ENCODE measurements at places on chromosomes 5 and 9.

- peaks cover 2% of the 10 kb centered on the region for H3K27me3 ChIP-seq
- no peaks in the 10 kb centered on the region for H3K36me3 ChIP-seq
- peak overlapping the region; percentile 31 for H3K27ac ChIP-seq
- H3K4me1 ChIP-seq, result peaks cover 10% of the 10 kb centered on the region
- no peak overlapping the region for H3K4me3 ChIP-seq
These were observed 188.9 kb downstream of the SPOCK1 start for GRCh38 chr5:137310051-137310730.

DNA sequence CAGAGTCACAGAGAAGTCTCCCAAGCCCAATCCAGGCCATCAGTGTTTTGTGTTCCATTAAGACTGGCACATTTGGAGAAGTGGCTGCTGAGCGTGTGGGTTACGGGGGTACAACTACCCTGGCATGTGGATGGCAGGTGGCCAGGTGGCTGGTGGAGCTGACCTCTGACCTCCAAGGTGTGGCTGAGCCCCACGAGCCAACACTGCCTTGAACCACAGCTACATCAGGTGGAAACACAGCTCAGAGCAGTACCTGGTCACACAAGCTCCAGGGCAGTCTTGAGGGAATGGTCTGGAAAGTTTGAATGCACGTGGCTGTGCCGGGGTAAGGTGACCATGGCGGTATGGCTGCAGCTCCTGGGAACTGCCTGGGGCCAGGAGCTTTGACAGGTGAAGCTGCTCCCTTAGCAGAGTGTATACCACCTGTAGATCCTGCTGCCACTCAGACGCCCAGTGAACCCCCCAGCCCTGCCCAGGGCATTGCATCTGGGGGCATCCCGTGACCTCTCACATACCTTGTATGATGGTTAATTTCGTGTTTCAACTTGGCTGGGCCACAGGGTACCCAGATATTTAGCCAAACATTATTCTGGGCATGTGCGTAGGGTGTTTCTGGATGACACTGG is 207.9 kb downstream of the GADD45G start:
- DNase-seq, result no peak
- no peak overlapping the region for H3K27ac ChIP-seq
- no peaks in the 10 kb centered on the region for H3K36me3 ChIP-seq
- no peaks in the 10 kb centered on the region for H3K4me1 ChIP-seq
- no peaks in the 10 kb centered on the region for H3K27me3 ChIP-seq
- no peak overlapping the region for H3K4me3 ChIP-seq

DNA sequence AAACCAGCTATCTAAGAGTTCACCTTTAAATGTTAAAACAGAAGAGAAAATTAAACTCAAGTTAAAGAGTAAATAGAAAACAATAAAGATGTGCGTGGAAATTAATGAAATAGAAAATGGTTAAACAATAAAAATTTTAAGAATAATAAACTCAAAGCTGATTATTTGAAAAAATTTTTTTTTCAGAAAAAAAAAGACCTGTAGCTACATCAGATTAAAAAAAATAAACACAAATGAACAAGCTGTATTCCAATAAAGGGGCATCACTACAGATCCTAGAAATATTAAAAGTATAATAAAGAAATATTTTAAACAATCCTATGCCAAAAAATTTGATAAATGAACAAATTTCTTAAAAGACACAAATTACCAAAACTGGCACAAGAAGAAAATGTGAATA is 64.1 kb downstream of the DRD1 start:
- DNase-seq, result no peak
- H3K4me1 ChIP-seq, result peaks cover 3% of the 10 kb centered on the region
- H3K27me3 ChIP-seq, result no peaks in the 10 kb centered on the region
- H3K36me3 ChIP-seq, result no peaks in the 10 kb centered on the region
- H3K4me3 ChIP-seq, result no peak overlapping the region

DNA sequence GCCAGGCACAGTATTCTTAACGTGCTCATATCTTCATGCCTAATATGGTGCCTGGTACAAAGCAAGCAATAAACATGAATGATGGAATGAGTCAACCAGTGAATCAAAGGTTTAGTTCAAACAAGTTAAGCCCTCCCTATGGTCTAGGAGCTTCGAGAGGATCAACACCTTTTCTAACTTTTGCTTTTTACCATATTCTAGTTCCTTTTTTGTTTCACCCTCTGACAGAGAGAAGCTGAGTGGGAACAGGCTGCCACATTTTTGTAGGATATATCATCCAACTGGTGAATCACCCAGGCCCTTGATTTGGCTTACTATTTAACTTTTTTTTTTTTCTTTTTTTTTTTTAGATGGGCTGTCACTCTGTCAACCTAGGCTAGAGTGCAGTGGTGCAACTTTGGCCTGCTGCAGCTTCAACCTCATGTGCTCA is 39.3 kb upstream of the TNC start:
- no peaks in the 10 kb centered on the region for H3K36me3 ChIP-seq
- H3K4me1 ChIP-seq, result peaks cover 9% of the 10 kb centered on the region
- H3K27ac ChIP-seq, result peak overlapping the region; percentile 46
- no peak overlapping the region for H3K4me3 ChIP-seq
- H3K27me3 ChIP-seq, result no peaks in the 10 kb centered on the region

DNA sequence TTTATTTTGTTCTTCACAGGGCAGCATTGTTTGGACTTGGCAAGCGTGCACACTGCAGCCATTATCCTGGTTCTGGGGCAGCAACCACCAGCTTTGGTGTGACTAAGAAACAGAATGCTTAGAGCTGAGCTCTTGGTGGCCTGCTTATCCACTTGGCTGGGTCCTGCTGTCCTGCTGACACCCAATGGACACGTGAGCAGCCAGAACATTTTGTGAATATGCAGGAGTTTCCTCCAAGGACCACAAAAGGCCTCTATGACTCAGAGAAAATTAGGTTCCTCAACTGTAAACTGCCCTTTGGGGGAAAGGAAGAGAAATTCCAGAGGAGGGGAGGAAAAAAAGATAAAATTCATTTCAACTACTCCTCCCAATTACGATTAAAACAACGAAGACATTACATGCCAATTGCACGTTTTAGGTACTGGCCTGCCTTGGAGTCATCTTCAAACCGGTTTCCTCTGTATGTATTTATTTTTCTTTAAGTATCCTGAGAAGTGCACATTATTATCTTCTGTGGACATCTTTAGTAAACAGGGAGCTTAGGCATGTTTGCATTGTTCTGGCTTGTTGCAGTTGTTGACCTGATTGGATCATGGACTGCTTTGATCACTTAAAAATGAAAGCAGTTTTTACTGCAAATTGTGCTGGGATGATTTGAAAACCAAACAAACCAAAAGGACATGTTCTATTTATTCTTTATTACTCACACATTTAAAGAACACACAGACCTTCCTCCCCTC is 82.3 kb upstream of the TLE4 start:
- H3K4me3 ChIP-seq, result no peak overlapping the region
- H3K27me3 ChIP-seq, result no peaks in the 10 kb centered on the region
- DNase-seq, result peak; percentile 62
- H3K36me3 ChIP-seq, result no peaks in the 10 kb centered on the region
- H3K27ac ChIP-seq, result peak overlapping the region; percentile 7

- no peaks in the 10 kb centered on the region for H3K4me1 ChIP-seq
- H3K27me3 ChIP-seq, result peaks cover 8% of the 10 kb centered on the region
- H3K36me3 ChIP-seq, result no peaks in the 10 kb centered on the region
- H3K27ac ChIP-seq, result no peak overlapping the region
- H3K4me3 ChIP-seq, result no peak overlapping the region
- DNase-seq, result no peak
These were observed 82.0 kb downstream of the WNK2 start for GRCh38 chr9:93265972-93266371.

DNA sequence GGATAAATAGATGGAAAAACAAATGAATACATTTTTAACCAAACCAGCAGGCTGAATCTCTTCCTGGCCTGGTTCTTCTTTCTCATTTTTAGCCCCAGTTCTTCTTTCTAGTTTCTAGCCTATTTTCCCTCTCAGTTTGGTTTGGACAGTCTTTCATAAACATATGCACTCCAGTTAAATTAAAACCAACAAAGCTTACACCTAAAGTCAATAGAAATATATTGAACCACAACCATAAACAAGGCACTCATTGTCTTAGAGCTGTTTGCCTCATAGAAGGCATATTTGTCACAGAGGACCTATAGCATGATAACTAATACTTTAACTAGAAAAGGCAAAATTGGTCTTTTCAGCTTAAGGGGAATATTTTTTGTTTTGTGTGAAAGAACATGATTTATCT is 638.3 kb downstream of the NR2F1-AS1 start:
- H3K4me1 ChIP-seq, result peaks cover 4% of the 10 kb centered on the region
- no peak for DNase-seq
- no peaks in the 10 kb centered on the region for H3K27me3 ChIP-seq
- no peak overlapping the region for H3K4me3 ChIP-seq

GRCh38 chr9:37758747-37759146 is 5.1 kb downstream of the TRMT10B start:
- H3K4me1 ChIP-seq, result peaks cover 11% of the 10 kb centered on the region
- H3K27me3 ChIP-seq, result no peaks in the 10 kb centered on the region
- peaks cover 4% of the 10 kb centered on the region for H3K36me3 ChIP-seq
- H3K27ac ChIP-seq, result no peak overlapping the region
- no peak for DNase-seq
- no peak overlapping the region for H3K4me3 ChIP-seq

DNA sequence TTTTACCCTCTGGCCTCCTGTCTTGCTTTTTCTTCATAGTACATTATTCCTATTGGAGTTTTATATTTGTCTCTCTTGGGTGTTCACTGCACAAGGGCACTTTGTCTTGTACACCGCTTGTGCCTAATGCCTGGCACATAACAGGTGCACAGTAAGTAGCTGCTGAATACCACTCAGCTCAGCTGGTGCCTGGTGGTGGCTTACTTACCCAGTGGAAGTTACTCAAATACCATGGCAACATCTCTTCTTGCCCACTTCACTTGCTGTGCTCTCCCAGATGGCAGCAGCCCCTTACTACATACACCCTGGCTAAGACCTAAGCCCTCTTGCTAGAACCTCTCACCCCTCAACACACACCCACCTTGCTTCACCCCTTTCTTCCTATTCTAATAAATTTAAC is 11.3 kb upstream of the SKP1 start:
- no peaks in the 10 kb centered on the region for H3K4me1 ChIP-seq
- H3K27me3 ChIP-seq, result no peaks in the 10 kb centered on the region
- H3K27ac ChIP-seq, result no peak overlapping the region
- no peak overlapping the region for H3K4me3 ChIP-seq
- DNase-seq, result no peak

GRCh38 chr9:93001031-93001430 is 53.7 kb downstream of the FGD3 start:
- H3K4me1 ChIP-seq, result no peaks in the 10 kb centered on the region
- H3K4me3 ChIP-seq, result no peak overlapping the region
- no peaks in the 10 kb centered on the region for H3K36me3 ChIP-seq
- no peak for DNase-seq

DNA sequence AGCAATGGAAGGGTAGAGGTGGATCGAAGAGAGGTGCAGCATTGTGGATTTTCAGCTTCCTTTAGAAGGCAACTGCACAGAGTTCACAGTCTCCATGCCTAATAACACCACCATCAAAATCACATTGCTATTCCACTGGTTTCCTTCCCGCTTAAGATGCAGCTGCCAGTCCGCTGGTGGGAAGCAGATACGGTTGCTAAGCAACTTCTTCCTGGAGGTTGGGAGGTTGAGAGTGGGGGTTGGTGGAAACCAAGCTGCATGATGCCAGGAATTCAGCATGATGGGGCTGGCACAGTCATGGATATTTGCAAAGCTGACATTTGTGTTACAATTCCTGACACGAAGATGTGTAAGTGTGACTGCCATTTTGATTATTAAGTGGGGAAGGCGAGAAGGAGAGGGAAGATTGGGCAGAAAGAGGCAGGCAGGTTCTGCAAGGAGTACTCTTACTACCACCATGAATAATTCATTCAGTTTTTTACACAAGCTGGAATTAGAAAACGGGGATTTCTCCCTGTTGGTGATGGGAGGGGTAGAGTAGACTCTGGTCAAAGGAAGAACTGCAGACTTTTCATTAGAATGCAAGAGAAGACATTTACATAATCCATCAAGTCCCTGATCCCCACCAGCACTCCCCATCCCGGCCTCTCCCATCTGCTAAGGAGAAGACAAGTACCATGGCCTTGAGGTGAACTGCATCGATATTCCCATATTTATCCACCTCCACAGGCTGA is 87.5 kb downstream of the GLDC start:
- no peak for DNase-seq
- H3K36me3 ChIP-seq, result no peaks in the 10 kb centered on the region
- H3K4me1 ChIP-seq, result peaks cover 2% of the 10 kb centered on the region

DNA sequence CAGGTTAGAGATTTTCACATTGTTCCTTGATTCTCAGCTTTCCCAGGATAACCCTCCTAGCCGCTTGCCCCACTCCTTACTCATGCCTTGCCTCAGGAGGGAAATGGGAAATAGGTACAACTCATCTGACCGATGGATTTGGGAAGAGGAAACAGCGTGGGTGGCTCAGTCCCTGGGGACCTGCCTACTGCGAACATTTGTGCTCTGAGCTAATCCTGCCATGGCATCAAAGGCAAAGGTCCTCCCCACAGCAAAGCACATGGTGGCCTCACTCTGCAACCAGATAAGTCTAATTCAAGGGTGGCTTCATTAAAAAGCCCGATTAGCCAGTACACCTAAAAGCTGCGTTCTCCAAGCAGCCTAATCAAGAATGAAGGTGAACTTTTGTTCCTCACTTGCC is 82.4 kb upstream of the ADRA1B start:
- H3K27me3 ChIP-seq, result peaks cover 10% of the 10 kb centered on the region
- H3K36me3 ChIP-seq, result no peaks in the 10 kb centered on the region
- H3K27ac ChIP-seq, result no peak overlapping the region

DNA sequence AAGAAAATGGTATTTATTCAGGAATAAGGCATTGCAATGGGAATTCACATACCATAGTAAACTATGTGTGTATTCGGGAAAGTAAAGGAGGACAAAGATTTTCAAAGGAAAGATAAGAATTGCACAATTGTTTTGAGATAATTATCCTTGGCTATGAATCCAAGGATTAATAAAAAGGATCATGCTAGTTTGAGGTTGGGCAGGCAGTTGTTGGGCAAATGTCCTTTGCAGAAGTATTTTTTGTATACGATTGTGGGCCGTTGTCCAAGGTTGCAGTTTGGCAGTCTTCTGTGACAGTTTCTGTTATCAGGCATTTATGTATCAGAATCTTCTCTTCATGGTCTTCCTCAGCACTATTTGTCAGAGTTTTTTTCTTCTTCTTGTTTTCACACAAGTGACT is 10.6 kb upstream of the UBAP2 start:
- H3K4me3 ChIP-seq, result no peak overlapping the region
- 0 out of 2 replicates have a peak, but pooled peaks cover 2% of the 10 kb centered on the region for H3K27me3 ChIP-seq
- H3K27ac ChIP-seq, result no peak overlapping the region
- no peak for DNase-seq
- no peaks in the 10 kb centered on the region for H3K36me3 ChIP-seq
- no peaks in the 10 kb centered on the region for H3K4me1 ChIP-seq

GRCh38 chr5:160918386-160918785 is 66.4 kb upstream of the ATP10B start:
- no peaks in the 10 kb centered on the region for H3K27me3 ChIP-seq
- no peak overlapping the region for H3K27ac ChIP-seq
- no peaks in the 10 kb centered on the region for H3K36me3 ChIP-seq
- H3K4me1 ChIP-seq, result no peaks in the 10 kb centered on the region
- no peak for DNase-seq

GRCh38 chr5:115151208-115151805 is 18.4 kb downstream of the TRIM36 start:
- no peak for DNase-seq
- no peaks in the 10 kb centered on the region for H3K36me3 ChIP-seq
- H3K27me3 ChIP-seq, result no peaks in the 10 kb centered on the region
- H3K27ac ChIP-seq, result no peak overlapping the region
- no peaks in the 10 kb centered on the region for H3K4me1 ChIP-seq

GRCh38 chr9:691825-692400 is 149.6 kb upstream of the DMRT1 start:
- H3K36me3 ChIP-seq, result no peaks in the 10 kb centered on the region
- no peak overlapping the region for H3K4me3 ChIP-seq
- H3K27ac ChIP-seq, result peak overlapping the region; percentile 68
- DNase-seq, result no peak
- peaks cover 25% of the 10 kb centered on the region for H3K4me1 ChIP-seq
